CD8-positive, alpha-beta memory T cell (primary cell): ENCODE measurements at places on chromosomes 2 and 18.

DNA sequence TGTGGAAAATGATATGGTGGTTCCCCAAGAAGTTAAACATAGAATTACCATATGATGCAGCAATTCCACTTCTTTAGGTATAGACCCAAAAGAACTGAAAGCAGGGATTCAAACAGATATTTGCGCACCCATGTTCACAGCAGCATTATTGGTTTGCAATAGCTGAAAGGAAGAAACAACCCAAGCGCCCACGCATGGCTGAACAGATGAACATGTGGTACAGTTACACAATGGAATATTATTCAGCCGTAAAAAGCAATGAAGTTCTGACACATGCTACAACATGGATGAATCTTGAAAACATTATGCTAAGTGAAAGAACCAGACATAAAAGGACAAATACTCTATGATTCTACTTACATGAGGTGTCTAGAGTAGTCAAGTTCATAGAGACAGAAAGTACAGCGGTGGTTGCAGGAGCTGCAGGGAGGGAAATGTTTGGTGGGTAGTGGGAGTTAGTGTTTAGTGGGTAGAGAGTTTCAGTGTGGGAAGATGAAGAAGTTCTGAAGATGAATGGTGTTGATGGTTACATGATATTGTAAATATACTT, 26.7 kb upstream of the ASPRV1 start:
- DNase-seq, result no peak

DNA sequence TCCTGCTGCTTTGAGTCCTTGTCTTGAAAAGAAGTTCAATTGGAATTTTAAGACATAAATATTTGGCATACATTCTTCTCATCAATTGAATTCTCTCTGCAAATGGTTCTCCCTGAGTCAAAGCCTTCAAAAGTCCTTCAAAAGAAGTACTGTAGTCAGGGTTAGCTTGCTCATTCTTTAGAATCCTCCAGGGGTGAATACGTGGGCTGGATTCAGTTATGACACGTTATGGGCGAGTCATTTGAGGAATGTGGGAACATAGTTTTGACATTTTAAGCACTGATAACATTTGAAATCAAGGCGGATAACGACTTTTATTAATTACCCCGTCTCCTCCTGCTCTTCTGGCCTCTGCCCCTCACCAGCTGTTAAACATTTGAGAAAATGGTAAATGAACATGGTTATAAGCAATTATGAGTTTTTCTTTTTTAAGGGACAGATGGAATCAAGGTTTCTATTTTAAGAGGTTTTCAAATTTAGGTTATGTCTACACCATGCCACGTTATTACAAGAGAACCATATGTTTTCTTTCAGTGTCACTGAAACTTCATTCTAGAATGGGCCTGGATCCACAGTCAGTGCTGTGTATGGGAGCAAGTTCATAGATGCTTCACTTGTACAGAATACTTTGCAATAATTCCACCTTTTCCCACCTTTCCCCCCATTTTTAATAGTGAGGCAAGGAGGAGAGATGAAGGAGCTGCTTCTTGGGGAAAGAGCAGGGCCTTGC, 273.1 kb downstream of the TSN start:
- DNase-seq, result no peak

DNA sequence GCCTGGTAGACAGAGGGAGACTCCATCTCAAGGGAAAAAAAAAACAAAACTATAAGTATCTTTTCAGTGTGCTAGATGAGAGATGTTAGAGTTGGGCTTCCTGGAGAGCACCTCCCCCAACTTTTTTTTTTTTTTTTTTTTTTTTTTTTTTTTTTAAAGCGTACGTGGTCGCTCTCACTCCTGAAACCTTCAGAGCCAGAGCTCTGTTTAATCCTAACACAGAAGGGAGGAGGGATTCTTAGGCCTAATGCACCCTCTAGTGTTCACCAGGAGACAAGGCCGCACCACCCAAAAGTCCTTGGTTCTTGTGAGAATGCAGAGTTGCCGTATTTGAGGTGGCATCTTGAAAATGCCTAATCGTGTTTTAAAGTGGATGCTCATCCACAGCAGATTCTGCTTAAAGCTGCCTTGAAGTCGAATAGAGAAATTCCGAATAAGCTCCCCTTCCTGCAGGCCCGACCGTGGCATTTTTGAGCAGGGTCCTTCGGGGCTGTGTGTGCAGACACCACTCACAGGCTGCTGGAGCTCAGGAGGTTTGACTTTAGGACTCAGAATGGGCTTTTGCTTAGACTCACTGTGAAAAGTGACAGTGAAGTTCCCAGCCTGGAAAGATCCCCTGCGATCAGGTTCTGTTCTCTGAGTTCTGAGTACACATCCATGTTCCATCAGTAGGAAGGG, 252.6 kb downstream of the AGAP1 start:
- DNase-seq, result peak; percentile 55

- DNase-seq, result no peak
Measured at GRCh38 chr2:20669562-20670314, 2.8 kb downstream of the GDF7 start.

- no peak for DNase-seq
Measured at GRCh38 chr2:14051401-14051800, 581.1 kb upstream of the LRATD1 start.

- DNase-seq, result no peak
Measured at GRCh38 chr2:3462493-3463104, 56.7 kb downstream of the ADI1 start.

DNA sequence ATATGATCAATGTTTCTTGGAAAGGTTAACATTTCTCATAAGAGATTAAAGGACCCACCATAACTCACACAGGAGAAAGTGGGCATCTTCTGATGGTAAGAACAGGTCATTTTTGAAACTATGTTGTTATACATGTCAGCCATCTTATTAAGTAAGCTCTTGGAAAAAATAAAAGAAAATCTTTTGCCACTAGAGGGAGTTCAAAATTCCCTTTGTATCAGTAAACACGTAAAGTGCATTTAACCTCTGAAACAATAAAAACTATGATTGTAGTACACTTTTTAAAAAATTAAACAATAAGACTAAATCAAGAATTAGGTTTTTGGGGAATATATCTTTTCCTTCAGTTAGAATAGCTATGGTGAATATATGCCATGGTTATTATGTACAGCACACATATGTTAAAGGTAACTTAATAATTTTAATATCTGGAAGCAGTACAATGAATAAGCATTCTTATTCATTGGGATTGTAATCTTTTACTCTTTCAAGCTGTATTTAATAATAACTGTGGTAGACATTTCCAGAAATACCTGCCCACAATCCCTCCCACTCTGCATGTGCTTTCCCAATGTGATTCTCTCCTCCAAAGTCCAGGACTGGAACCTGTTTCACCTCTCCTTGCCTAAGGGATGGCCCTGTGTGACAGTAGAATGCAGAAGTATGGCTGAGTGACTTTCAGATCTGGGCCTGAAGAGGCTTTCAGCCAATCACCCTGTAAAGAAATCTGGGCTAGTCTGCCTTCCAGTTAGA, 64.2 kb downstream of the RBMS1 start:
- peak; percentile 49 for DNase-seq

- no peak for DNase-seq
Measured at GRCh38 chr2:201942531-201942930, 91.1 kb upstream of the FZD7 start.
